ENCODE measurements at places on chromosomes 4 and X.
A peak's percentile ranks its signal among the peaks of the same experiment; 100 is the strongest.

GRCh38 chr4:81314897-81315470 is 100.0 kb upstream of the PRKG2 start:
- DNase-seq = peak; percentile 62

- no peak for DNase-seq
Measured at GRCh38 chrX:13123247-13123856, 78.9 kb upstream of the FAM9C start.

GRCh38 chr4:182175788-182176519 is 67.2 kb upstream of the TENM3 start:
- DNase-seq = no peak

- DNase-seq = no peak
Measured at GRCh38 chrX:86051741-86052140, 4.4 kb upstream of the CHM start.

GRCh38 chr4:88002786-88003185 is 4.6 kb upstream of the PKD2 start:
- peak; percentile 23 for DNase-seq

DNA sequence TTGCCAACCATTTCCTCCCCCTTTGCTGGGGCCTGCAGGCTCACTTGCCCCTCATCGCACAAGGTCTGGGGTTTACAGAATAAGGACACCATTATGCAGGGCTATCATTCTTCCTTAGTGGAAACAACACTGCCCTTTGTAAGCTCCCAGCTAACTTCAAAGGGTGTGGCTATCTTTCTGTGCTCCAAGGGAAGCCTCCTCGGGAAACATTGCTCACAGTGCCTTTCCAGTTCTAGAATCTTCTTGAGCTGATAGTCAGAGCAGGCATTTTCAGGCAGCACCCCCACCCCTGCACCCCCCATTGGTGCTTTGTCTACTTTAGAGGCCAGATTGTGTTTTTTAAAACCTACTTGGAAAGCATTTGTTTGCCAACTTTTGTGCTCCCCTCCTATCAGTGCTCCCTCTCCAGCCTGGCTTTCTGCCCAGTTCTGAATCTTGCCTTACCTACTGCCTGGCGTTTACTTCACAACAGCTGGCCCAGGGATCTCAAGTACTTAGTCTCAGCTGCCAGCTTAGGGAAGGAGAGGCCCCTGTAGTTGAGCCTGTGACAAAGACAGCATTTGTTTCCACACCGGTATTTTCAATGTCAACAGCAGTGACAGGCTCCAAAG is 53.5 kb downstream of the PLAC1 start:
- DNase-seq = peak; percentile 39

DNA sequence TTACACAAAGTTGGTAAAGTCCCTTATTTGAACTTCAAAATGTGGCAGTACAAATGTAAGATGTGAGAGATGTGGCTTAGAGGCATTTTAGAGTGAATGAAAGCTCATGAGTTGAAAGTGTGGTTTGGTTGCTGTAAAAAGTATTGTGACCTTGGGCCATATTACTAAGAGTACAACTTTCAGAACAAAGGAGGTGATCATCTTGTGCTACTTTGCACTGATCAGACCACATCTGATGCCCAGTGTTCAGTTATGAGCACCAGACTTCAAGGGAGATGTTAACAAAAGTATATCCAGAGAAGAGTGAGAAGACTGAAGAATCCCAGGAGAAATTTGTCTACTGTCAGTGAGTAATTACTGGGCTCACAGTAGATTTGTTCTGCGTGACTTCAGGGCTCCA is 30.2 kb downstream of the NLGN3 start:
- no peak for DNase-seq

GRCh38 chrX:152817078-152817764 is 13.3 kb downstream of the CETN2 start:
- peak; percentile 56 for DNase-seq

GRCh38 chr4:145904413-145905177 is 34.0 kb downstream of the ZNF827 start:
- DNase-seq = no peak

DNA sequence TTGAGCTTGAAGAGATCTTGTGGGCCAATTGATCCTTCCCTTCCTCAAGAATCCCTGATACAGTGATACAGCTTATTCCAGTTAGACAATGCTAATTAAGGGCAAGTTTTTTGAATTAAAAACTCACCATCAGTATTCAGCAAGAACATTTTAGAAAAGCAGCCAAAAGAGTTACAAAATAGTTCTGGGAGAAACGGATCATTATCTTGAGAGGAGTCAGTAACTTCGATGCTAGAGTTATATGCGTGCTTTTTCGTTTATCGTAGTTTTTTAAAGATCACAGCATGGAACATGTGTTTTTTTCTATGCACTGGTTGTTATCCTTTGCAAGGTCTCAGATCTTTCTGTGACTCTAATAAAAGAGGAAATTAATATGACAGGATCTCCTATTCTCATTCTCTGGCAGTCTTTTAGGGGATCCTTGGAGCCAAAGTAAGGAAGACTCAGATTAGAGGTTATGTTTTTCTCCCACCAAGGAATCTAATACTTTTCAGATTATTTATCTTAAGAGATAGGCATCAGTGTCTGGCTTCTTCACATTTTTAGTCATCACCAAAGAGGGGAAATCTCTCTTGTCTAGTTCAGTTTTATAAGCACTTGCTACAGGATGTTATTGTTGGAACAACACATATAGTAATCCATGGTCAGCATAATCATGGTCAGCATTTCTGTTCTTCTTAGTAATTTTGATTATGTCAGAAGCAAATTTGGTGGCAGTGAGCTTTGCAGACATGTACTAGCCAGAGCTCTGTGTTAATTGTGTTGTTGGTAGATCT is 109.7 kb downstream of the PDLIM5 start:
- peak; percentile 61 for DNase-seq

DNA sequence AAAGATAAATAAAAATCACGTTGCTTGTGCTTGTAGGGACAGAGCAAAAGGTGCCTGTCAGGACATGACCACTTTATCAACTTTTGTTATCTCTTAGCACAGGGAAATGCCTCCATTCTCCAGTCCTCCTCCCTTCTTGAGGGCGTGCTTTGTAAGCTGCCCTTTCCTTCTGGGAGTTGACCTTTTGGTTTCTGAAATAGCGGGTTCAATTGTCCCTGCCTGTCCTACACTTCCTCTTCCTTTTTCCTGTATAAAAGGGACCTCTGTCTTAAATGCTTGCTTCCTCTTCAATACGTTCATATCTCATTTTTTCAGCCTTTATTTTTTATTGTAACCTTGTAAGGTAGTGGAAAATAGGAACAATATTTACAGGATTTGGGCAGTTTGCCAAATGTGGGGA is 153.5 kb downstream of the SH3BGRL start:
- no peak for DNase-seq

DNA sequence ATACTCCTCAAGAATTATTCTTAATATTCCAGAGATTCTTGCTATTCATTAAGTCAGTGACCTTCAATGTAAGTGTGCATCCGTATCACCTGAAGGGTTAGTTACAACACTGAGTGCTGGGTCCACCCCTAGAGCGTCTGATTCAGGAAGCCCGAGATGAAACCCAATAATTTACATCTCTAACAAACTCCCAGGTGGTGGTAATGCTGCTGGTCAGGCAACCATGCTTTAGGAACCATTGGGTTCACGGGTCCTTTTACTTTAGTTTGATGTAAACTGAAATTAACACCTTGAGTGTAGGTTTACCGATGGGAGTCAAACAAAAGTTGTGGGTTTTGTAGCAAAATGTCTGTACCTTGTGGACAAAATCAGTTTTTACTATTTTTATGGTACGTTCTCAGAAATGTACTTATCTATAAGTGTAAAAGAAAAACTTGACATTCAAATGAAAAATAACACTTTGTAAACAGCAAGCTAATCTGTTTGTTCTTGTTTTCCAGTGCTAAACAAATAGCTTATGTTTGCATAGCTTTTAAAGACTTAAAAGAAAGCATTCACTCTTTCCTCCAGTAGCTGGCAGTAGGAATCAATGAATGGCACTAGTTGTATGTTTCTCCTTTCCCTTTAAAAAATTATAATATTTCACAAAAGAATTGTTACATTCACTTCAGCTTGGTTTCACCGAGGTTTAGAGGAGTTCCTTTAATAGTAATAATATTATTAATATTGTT is 32.7 kb downstream of the ACE2 start:
- DNase-seq = peak; percentile 52

DNA sequence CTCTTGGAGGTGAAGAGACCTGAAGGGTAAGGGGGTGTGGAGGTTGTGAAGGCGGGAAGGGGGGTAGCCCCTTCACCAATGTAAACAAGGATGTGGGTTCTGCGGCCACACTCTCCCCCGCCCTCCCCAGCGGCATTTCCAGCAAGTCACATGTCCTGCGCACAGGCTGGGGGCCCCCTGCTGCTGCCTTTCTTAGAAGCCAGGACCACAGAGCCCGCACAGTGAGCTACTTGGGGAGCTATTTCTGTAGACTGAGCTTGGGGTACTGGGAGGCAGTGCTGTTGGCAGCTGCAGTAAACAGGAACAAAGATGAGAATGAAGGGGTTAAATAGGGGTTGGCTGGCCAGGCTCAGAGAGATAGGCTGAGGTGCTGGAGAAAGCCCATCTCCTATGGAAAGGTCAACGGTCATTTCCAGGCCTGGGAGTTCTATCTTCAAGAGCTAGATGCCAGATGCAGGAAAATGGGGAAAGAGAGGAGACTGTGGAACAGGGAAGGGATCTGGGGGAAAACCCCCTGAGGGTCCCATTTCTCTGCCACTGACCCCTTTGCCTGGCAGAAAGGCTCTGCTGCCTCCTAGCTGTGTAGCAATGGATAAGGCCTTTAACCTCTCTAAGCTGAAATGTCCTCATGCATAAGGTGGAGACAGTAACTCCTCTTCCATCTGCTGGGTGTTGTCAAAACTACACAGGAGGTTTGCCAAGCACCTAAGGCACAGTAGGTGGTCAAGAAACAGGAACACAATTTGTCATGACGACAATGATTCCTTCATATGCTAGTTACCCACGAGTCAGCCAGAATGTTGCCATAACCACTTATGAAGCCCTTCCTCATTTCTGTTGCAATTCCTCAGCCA is 18.5 kb upstream of the PIM2 start:
- peak; percentile 28 for DNase-seq

DNA sequence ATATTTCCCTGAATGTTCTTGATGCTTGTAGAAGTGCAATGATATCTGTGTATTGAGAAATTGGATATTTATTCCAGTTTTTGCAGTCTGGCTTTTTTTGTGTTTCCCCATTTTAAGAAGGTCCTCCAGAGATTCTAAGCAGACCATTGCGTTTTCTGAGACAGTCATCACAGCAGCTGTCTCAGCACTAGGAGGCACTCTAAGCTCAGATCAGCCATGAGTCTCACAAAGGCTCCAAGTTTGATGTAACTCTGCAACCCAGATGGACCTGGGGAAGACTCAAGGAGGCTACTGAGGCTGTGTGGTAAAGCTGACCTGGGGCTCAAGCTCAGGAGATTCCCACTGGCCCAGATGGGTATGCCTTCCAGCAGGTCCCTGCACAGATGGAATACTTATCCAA is 89.3 kb upstream of the CYLC1 start:
- no peak for DNase-seq

- DNase-seq = peak; percentile 12
Measured at GRCh38 chr4:6562931-6563901, 11.8 kb upstream of the MAN2B2 start.

DNA sequence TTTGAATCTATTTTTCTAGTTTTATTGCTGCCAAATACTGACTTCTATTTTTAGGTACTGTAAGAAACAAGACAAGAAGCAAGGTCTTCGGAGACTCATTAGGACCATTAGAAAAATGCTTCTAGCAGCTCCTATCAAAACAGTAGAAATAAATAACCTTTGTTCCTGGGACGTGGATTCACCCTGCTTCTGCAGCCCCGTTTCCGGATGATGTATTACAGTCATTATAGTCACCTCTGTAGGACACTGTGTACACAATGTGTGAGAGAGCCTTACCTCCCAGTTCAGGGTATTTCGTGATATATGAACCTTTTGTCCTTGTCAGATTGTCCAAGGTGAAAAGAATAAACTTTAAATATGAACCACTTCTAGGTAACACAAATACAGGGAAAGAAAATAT is 484.0 kb upstream of the TECRL start:
- no peak for DNase-seq

- DNase-seq = no peak
Measured at GRCh38 chr4:52266537-52267137, 215.5 kb downstream of the SPATA18 start.

DNA sequence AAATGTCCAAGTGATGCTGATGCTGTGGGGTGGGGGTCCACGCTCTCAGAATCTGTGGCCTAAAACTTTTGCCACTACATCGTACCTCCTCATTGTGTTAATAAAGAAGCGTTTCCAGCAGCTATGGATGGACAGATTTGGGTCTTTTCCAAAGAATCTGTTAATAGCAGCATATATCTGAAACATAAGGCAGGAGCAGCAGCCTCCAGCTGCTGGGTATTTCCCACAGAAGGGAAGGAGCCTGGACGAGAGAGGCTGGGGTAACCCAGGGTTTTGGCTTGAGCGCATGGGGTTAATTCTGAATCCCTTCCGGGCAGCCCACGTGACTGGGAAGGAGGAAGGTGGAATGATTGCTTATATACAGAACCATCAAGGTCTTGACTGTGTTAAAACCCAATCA is 332.4 kb downstream of the BCOR start:
- DNase-seq = no peak

DNA sequence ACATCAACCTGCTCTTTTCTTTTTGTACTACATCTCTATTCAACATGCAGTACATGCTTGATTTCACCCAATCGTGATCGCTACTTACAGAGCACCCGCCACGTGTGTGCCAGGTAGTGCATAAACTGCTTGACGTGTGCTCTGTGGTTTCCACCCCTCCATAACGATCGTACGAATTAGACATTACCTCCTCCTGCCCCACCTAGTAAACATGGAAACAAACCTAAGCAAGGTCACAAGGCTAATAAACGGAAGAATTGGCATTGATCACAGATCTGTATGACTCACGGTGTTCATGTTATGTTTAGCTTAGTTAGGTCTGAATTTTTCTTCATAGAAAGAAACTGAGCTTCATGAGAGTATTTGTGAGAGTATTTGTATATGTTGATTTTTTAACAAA is 64.1 kb downstream of the STX18 start:
- no peak for DNase-seq

GRCh38 chrX:9492901-9493300 is 28.0 kb downstream of the TBL1X start:
- no peak for DNase-seq

DNA sequence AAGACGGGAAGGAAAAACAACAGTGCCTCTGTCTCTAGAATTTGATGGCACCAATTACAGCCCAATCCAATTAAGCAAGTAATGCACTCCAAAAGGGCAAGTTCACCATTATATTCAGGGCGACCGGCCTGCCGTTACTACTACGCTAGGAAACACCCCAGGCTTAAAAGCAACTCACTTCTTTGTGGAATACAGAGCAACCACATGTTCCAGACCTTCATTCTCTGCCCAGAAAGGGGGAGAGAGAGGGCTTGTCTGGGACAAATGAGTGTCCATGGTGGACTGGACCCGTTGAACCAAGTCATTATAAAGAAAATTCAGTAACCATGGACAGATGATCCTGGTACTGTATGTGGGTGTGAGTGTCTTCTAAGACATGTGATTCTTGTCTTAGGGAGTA is 1.6 kb downstream of the KDR start:
- no peak for DNase-seq

GRCh38 chr4:48268956-48269860 is at the start of gene TEC:
Gene TEC (minus strand): TSS chr4:48269838. CDS start chr4:48228614, 41,224 bp downstream.
- DNase-seq = peak; percentile 21

All from cardiac fibroblast (primary cell).